ENCODE measurements at places on chromosomes 11 and 22. TPM values are rescaled to one million over a fixed set of nuclear protein-coding genes. Genes with fewer than 3 reads are reported as not detected.

- DNase-seq, result no peak
Observed at GRCh38 chr11:27255447-27255828, 107.6 kb downstream of the CCDC34 start.

GRCh38 chr11:12408156-12408770, 30.9 kb downstream of the PARVA start:
- no peak for DNase-seq

FREY1 gene
- 0.43 TPM for polyA plus RNA-seq

CCDC73 gene
- polyA plus RNA-seq, result 0.05 TPM

TEX54 gene
- not detected for polyA plus RNA-seq

TRIM49 gene
- polyA plus RNA-seq, result not detected
